ENCODE measurements at places on chromosomes 16 and 17.

DNA sequence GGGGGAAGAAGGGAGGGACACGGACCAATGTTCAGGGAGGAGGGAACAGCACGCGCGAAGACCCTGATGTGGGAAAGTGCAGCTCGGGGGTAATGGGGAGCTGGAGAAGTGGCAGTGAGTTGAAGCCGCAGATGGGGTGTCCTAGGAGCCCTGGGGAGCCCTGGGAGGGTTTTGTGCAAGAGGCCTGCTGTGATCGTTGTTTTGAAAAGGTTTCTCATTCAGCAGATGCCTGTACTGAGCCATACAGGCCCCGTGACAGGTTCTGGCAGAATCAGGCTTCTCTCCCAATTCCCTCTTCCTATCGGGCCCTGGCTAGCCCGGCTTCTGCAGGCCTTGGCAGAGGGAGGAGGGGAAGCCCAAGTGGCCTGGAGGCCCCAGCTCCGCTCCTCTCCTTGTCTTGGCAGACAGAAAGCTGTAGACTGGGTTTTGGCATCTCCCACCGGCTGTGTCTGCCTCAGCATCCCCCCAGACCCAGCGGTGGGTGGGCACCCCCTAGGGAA is 38.4 kb upstream of the EMP2 start:
- DNase-seq = no peak

DNA sequence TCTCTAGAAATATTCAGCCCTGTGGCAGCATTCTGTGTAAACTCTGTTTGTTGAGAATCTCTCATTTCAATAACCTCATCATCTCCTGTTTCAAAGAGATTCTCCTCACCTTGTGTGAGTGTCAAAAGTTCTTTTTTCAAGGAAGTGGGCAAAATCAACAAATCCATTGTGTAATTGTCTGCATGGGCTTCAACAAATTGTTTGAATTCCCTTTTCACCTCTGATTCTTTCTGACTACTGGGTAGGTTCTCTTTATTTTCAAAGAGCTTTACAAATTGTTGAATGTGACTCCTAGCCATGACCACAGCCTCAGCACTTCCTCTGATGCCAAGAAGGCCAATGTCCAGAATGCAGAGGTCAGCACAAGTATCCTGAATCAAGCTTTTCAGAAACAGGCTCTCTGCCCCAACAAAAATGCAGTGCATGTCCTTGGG is 48.0 kb downstream of the N4BP1 start:
- DNase-seq = no peak

- DNase-seq = no peak
Measured at GRCh38 chr17:76415786-76416185, 31.4 kb downstream of the SPHK1 start.

- DNase-seq = peak; percentile 93
Measured at GRCh38 chr16:57576429-57576870, 34.0 kb downstream of the ADGRG5 start.

DNA sequence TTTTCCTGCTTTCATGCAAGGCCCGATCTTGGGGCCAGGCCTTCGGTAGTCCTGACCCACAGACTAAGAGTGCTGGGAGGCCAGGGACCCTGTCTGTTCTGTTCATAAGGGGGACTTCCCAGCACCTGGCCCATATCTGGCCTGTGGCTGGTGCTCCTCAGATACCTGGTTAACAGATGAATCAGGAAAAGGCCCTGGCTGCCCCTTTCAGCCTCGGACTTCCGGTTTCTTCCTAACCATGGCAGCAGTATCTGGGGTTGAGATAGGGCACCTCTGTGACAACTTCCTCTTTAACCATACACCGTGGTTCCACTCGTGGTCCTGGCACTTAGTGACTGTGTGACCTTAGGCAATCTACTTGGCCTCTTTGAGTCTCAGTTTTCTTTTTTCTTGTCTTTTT is 18.4 kb downstream of the PLCG2 start:
- no peak for DNase-seq

GRCh38 chr16:75099738-75100602 is 16.6 kb downstream of the LDHD start:
- peak; percentile 63 for DNase-seq

DNA sequence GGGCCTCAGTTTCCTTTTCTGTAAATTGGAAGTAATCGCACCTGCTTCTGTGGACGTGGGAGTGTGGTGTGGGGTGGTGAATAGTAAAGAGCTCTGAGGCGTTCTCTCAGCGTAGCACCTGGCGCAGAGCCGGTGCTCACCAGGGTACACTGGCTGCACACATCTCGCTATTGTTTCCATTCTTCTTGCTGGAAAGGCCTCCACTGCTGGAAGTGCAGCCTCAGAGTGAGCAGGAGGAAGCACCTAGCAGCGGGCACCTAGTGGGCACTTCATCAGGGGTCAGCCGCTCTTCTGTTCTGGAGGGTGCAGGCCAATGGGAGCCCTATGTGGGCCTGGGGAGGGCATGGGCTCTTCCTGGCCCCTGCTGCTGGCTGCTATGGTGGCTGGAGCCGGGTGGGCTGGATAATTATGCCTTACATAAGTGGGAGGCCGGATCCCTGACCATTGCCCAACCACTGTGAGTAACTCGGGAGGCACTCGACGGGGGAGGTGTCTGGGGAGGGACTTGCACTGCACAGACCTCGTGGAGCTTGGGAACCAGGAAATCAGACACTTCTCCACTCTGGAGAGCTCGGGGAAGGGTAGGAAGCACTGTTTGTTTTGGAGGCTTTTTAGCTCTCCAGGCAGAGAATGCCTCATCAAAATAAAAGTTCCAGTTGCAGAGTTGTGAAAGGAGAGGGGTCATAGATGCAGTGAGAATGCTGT is 1.7 kb downstream of the MAP2K3 start:
- DNase-seq = peak; percentile 50

DNA sequence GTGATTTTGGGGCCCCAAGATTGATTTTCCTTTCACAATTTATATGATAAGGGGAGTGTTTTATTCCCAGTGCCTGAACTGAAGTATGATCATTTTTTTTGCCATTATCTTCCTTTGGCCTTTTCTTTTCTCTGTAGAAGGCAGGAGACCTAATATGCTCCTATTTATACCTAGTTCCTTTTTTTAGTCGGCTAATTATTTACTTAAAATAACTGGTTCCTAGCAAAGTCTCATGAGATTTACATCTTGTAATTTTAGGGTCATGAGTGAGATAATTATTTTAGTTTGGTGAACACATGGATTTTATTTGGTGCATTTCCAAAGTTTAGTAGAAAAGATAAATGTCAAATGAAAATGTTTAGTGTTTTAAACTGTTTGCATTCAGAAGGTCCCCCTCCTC is 24.8 kb downstream of the SEC14L1 start:
- no peak for DNase-seq

DNA sequence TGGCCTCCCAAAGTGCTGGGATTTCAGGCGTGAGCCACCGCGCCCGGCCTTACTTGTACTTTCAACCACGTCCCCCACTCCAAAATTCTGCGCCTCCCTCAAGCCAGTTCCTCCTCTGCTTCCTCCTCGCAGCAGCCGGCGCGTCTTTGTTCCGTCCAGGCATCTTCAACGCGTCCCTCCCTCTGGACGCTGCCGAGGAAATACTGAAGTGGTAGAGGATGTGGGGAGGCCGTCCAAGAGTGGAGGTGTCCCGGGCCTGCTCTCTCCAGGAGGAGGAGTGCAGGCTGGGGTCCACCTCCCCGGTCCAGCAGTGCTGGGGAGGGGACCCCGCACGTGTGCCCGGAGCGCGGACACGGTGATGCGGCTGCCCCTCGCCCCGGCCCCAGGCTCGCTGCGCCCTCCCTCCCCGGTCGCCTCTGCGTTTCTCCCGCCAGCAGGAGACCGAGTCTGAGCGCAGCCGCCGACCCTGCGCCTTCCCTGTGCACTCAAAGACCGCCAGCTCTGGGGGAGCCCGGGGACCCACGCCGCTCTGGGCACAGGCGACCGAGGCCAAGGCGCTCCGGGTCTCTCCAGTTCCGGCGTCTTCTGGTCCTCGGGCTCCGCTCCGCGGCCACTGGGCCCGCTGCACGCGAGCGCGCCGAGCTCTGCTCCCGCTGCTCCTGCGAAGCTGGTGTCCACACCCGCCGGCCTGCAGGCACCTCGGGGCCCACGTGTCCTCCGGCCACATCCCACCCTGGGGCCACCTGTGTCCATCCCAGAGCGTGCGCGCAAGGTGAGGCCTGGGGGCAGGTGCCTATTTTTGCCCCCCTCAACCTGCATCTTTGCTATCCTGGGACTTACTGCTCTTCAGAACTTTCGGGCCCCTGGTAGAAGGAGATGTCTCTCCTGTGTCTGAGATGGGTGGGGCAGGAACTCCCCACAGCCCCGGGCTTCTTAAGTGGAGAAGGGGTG is 31.7 kb downstream of the OSBPL7 start:
- peak; percentile 77 for DNase-seq

- DNase-seq = no peak
Measured at GRCh38 chr17:72354071-72354470, 233.3 kb downstream of the SOX9 start.

- peak; percentile 92 for DNase-seq
Measured at GRCh38 chr17:19507775-19508576, 25.7 kb upstream of the SLC47A1 start.

- no peak for DNase-seq
Measured at GRCh38 chr16:7744546-7745264, 412.1 kb downstream of the RBFOX1 start.

GRCh38 chr16:31496670-31497069 is 11.5 kb downstream of the RUSF1 start:
- no peak for DNase-seq

DNA sequence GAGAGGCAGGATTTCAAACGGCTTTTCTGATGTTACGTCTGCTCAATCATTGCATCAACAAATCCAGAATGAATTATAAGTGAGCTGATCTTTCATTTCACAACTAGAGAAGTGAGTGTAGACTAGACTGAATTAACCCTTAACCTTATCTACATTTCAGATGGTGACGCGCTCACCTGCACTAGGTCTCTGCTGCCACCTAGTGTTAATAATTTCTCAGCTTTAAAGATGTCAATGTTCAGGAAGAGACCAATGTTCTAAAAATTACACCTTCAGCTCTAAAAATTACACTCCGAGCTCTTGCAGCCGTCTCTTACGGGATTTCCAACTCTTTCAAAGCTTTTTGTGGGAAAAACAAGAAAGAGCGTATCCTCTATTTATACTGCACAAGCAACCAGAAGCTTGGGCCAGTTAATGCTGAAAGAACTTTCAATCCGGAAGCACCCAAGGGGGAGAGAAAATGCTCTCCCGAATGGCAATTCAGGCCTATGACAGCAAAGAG is 88.2 kb upstream of the FA2H start:
- no peak for DNase-seq

DNA sequence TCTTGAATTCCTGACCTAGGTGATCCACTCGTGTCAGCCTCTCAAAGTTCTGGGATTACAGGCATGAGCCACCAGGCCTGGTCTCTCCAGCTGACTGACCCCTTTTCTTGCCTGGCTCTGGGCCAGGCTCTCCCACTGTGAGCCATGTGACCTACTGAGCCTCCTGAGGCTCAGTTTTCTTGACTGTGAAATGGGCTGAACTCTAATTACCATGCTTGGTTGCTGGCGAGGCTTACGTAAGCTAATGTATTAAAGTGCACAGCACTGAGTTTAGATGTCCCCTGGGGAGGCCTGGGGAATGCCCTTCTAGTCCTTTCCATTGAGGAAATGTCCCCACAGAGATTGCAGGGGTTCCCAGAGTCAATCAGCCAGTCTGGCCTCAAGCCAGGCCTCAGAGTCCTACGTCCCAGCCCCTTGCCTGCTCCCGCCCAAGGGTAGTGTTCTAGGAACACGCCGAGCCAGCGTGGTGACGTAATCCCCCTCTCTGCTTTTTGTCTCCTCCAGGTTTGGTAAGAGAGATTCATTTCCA is 45.8 kb upstream of the LGALS9 start:
- no peak for DNase-seq

DNA sequence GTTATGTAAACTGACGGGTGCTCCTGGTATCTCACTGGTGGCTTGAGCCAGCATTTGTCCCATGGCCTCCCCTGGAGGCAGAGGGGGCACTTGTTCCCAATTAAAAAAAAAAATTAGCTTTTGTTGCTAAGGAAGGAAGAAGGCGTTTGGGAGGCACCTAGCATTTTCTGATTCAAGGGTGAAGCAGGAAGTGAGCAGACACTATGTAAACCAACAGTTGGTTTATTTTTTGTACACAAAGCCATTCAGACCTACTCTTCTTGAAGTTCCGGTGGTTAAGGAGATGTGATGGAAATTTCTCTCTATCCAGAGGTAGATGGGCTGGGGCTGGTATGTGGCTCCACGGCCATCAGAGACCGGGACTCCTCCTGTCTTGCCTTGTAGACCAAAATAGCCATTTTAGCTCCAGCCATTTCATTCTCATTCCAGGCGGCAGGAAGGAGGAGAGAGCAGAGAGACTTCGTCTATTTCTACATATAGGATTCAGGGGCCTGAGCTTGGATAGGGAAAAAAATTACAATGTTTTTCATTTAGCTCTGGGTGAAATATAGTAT is 103.0 kb downstream of the SNX29 start:
- DNase-seq = no peak

DNA sequence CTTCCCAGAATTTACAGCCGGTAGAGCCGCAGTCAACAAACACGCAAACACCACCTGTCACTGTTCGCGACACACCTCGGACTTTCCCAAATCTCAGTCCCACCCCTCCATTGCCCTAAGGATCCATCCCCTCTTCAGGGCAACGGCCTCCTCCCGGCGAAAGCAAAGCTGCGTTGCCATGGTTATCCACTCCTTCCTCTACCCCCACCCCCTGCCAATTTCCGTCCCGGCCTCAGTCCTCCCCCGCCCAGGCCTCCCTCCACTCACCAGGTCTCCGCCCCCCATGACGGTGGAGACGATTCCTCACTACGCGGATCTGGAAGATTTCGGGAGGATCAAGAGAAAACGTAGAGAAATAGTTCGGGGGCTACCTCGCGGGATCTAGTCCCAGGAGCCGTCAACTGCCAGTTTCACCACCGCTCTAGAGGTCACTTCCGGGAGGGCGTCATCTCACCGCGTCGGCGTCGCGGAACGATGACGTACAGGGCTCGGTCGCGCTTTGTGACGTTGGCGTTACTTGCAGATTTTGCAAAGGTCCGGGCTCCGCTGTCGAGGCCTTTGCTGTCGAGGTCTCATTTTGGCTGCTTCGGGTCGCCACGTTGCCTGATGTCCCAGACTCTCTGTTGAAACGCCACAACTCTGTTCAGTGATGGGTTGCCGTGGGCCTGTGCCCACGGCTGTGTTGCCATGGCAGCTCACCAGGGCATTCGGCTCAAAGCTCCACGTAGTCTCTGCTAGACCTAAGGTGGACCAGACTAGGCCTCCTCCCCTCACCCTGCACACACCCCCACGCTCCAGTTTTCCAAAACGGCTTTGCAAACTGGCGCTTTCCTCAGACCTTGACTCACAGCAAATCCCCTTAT is at the start of gene CWC25:
Gene CWC25, minus strand, starts transcription at position 423 of the 863 bp plus-strand sequence. Its CDS starts 138 bp downstream, at position 285.
- peak; percentile 99 for DNase-seq

DNA sequence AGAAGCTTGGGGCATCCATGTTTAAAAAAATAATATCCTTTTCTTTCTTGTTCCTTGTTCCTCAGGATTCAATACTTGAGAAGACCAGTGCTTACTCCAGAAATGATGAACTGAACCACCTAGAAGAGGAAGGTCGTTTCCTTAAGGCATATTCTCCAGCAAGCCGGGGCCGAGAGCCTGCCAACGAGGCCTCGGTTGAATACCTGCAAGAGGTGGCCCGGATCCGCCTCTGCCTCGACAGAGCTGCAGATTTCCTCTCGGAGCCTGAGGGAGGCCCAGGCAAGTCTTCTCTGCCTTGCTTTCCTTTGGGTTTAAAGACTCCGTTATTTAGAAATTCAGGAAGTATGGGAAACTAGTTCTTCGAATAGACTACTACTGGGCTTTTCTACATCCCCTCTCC is 42.5 kb upstream of the ENDOV start:
- no peak for DNase-seq
